ENCODE measurements at places on chromosomes 2 and 18.

DNA sequence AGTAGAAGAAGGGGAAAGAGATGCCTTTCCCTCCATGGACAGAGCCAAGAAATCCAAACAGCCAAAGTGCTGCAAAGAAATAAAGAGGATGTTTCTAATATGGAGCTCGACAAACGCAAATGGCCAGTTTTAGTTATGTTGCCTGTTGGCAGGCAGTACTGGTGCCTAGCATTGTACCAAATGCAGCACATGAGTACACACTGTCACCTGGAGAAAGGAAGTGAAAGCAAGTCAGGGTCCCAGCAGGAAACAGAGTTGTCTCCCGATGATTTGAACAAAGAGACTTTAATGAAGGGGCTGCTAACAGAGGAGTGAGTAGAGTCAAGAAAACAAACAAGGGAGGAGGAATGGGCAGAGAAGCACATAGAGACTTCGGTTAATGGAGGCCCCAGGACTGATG, 623.0 kb downstream of the BCL11A start:
- DNase-seq: no peak

- no peak for DNase-seq
Observed at GRCh38 chr2:172350839-172351479, 76.4 kb upstream of the ITGA6 start.

DNA sequence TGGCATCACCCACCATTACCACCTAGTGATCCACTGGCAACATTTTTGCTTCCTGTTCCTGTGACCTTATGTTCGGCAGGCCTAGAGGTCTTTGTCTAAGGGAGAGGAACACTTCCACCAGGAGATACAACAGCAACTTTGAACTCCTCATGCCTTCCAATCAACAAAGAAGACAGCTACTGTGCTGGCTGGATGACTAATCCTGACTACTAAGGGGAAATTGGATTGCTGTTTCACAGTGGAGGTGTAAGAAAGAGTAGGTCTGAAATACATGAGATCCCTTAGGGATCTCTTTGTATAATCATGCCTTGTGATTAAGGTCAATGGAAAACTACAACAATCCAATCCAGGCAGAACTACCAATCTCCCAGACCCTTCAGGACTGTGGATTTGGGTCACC, 45.2 kb downstream of the EIF2AK3 start:
- no peak for DNase-seq

- peak; percentile 64 for DNase-seq
Observed at GRCh38 chr2:191148791-191149190, 2.0 kb downstream of the STAT4 start.

DNA sequence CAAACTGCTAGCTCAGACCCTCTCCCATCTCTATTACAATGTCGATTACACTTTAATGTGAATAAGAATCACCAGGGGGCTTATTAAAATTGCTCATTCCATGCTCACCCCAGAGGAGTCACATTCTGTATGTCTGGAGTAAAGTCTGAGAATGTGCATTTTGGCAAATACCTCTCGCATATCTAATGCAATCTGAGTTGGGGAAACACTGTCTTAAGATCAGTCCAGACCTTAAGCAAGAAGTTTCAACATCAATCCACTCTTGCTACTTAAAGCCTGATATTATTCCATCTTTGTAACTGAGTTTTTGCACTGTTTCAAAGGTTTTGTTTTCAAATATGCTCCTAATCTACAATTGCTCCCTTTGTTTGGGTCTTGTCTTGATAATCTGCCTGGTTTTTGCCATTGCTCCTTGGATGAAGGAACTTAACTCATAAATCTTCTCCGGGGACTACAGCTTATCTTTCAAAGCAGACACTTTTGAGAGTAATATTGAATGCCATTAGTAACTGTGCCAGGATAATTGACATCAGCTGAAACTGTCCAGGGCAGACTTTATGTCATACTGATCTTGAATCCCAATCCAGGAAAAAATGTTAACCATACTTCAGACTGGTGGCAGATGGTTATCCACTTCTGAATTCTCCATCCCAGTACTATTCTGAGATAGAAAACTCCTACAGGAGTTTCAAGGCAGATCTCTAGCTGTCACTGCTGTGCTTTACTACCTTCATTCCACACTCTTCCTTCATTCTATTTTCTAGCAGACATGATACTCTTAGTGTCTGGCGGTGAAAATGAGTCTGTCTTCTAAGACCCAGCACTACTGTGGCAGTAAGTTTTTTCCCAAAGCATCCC, 200.9 kb downstream of the ERBB4 start:
- DNase-seq: no peak

DNA sequence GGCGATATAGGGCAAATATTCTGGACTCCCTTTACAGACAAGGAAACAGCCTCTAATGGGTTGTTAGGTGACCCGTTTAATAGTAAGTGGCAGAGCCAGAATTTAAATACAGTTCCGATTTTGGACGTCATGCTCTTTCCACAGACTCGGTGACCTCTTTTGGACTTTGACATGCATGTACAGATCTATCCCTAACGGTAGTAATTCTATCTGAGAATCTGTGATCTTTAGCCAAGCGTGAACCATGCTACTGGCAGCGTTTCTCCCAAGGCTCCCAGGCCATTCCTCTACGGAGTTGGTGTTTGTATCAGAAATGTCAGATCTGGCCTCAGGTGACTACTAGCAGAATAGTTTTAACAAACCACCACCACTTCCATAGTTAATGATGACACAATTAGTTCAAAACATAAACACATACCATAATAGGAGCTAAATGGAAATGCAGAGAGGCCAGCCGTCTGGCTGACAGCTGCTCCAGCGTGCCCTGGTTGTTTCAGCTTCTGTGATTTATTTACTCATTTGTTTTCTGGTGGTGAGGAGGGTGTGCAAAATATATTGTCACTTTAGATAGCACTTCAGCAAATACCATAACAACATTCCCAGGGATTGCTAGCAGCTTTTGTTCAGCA, 304.6 kb upstream of the LYPD1 start:
- no peak for DNase-seq

GRCh38 chr2:219119422-219120043, 41.1 kb downstream of the NHEJ1 start:
- DNase-seq: no peak
